ENCODE measurements at places on chromosomes 16 and 17. TPM values are rescaled to one million over a fixed set of nuclear protein-coding genes. Genes with fewer than 3 reads are reported as not detected.

The CHRNE gene
- 0.98 TPM for total RNA-seq

The DNAAF8 gene
- 0.58 TPM for total RNA-seq

The SPATA32 gene
- not detected for total RNA-seq

The KRT20 gene
- not detected for total RNA-seq

The ERI2 gene
- total RNA-seq, result 16.5 TPM

The PRSS8 gene
- 103 TPM for total RNA-seq

The NPIPB6 gene
- total RNA-seq, result 3.2 TPM

The PABPN1L gene
- not detected for total RNA-seq

The SAMD14 gene
- total RNA-seq, result 21.5 TPM

The CD300LB gene
- 1.3 TPM for total RNA-seq

The STH gene
- not detected for total RNA-seq

The TMC5 gene
- 68.7 TPM for total RNA-seq

The NKD1 gene
- 47.2 TPM for total RNA-seq

The ATP2A1 gene
- total RNA-seq, result 0.46 TPM

The RAB11FIP3 gene
- total RNA-seq, result 44.1 TPM

The LPO gene
- total RNA-seq, result not detected

The CCL16 gene
- 0.58 TPM for total RNA-seq

The CA7 gene
- not detected for total RNA-seq

The OR1F1 gene
- total RNA-seq, result not detected

The KRTAP4-1 gene
- not detected for total RNA-seq

The PGP gene
- 15.0 TPM for total RNA-seq

Measured in upper lobe of right lung (tissue), 1 donor.